D341Med (cell line): ENCODE measurements at places on chromosomes 2 and 18.
A peak's percentile ranks its signal among the peaks of the same experiment; 100 is the strongest.

DNA sequence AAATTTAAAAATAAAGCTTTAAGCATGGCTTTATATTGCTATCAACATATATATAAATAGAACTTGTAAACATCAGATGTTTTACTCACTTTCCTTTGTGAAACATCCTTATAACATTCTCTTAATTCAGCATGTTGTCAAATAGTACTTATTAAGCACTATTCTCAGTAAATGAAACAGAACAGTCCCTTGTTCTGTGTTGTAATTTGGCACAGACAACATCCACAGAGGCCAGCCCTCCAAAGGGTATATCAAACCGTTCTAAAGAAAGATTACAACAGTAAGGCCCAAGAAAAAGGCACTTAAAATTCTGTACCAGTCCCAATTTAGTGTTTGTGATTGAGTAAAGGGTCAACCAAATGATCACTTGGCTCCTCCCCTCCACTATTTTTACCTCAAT, 46.0 kb downstream of the GAREM1 start:
- DNase-seq, result no peak

GRCh38 chr2:173249661-173250641, 104.7 kb upstream of the CDCA7 start:
- no peak for DNase-seq

DNA sequence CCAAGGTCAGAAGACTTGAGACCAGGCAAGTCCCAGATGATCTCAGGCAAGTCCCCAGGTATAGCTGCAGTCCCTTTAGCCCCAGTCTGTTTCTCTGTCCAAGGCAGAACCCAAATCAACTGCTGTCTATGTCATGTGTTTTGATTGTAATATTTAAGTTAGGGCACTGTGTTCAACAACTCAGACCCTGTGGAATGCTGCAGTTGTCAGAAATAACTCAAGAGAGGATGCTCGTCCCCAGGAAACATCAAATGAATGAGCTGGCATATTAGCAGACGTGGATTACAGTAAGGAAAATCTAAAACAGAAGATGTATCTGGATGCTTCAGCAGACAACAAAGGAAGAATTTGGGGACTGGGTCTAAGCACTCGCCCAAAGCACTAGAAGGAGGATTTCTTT, 70.1 kb downstream of the BCL11A start:
- no peak for DNase-seq

- no peak for DNase-seq
These were observed 118.1 kb downstream of the ABCA12 start for GRCh38 chr2:215020283-215020682.

DNA sequence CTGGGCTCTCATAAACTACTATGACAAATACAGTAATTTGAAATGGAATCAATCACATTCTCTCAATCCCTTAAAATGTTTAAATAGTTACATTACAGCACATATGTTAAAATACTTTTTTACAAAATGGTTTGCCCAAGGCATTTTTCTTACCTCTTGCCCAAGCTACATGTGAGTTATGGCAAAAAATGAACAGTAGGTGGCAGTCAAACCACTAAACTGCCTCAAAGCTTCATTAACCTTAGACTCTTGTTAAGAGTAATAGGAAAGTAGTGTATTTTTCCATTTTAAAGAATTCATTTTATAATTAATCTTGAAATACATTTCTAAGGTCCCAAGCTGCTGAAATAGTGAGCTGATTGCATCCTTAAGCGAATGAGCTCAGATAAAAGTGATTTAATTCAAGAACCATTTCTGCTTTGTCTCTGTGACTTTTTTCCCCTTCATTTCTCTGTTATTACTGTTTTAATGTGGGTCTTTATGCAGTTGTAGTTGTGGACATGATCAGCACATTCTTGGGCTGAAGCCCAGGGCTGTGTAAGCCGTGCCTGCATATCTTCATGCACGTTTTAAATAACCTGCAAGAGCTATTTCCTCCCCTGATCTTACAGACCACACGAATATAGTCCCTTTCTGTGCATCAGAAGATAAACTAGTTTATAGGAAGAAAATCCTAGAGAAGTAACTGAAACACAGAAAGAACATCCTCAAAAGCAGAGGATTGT, 311.8 kb downstream of the LNPK start:
- DNase-seq, result no peak

- DNase-seq, result no peak
These were observed 11.2 kb upstream of the STAT1 start for GRCh38 chr2:191025135-191025534.

- no peak for DNase-seq
These were observed 65.1 kb downstream of the CAB39 start for GRCh38 chr2:230777721-230778120.

DNA sequence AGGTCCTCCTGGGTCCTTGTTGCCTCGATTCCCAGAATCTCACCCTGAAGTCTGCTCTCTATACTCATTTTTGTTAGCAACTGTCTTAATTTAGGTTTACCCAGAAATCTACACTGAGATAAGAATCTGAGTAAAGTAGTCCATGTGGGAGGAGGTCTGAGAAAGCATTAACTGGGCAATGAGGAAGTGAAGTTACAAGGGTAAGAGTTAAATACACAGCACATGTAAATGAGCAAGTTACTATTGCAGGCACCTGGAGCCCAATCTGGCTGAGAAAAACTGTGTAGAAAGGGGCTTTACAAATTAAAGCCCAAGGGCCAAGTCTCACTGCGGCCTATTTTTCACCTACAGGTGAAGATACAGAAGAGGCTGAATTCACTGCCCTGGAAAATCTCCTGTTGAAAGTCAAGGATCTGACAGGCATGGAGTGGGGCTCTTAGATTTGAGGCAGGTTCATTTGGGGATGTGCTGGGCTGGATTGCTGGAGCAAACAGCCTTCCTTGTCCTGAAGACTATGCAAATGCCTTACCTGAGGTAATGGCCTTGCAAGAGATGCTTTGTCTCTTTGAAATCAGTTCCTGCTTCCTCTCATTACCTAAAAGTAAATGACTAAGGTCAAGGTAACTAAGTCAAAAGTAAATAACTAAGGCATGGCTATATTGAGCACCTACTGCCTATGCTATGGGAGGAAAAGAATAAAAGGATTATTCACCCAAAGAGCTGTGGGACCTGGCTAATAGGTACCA, 84.4 kb upstream of the DYNAP start:
- no peak for DNase-seq

DNA sequence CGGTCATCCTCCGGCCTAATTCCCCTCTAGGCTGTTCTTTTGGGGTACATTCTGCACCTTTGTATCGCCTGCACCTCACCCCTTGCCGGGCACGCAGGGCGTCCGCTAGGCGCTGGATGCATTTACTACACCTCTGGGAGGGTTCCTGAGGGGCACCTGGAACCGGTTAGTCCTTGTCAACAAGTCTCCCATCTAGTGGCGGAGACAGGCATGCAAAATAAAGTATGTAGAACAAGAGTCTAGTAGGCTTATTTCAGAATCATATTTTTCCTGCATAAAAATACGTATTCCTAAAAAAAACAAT, 705 bp upstream of the TEX261 start:
- peak; percentile 57 for DNase-seq

DNA sequence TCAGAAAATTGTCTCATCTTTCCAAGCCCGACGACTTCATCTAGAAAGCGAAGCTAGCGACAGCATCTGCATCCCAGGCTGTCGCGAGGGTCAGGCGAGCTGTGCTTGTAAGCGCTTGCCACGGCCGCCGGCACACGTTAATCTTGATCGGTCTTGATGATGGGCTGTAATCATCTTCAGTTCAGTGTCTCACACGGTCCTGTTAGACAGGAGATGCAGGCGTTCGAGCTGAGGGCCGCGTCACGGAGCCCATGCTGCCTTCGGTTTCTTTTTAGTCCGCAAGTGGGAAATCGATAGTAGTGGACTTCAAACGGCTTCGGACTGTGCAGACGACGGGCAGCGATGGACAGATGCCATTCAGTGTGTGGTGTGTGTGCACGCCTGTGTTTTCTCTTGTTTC, 43.6 kb downstream of the ADI1 start:
- no peak for DNase-seq

DNA sequence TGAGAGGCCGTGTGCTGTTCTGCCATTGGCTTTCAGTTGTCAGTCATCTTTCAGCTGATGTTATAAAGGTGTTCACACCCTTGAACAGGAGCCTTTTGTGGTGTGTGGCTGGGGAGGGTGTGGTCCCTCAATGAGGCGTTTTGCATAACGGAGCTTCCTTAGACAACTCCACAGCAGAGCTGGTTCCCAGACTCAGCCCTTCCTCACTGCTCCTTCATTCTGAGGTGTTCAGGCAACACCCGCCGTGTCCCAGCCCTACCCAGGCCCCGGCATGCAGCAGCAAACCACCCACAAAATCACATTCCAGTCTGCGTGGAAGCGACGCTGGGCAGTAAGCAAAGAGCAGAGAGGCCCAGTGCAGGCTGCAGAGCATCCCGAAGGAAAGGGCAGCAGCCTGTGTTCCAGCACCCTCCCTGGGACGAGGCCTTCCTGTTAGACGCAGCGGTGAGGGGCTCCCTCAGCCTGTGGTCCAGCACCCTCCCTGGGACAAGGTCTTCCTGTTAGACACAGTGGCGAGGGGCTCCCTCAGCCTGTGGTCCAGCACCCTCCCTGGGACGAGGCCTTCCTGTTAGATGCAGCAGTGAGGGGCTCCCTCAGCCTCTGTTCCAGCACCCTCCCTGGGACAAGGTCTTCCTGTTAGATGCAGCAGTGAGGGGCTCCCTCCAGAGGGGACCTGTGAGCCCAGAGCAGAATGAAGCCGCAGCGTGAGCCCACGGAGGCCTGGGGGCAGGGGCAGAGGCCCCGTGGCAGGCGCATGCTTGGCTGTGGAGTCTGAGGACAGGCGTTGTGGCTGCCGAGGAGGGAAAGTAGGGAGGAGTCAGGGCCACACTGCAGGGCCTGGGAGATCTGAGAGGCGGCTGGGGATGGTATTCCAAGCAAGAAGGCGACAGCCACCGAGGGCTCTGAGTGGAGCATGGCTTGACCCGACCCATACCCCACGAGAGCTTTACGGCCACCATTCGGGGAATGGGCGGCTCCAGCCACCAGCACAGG, 201.8 kb upstream of the HDAC4 start:
- DNase-seq, result peak; percentile 7

- DNase-seq, result no peak
These were observed 91.8 kb downstream of the PLB1 start for GRCh38 chr2:28587526-28588291.

GRCh38 chr2:43065871-43066270, 160.5 kb downstream of the ZFP36L2 start:
- DNase-seq, result no peak

DNA sequence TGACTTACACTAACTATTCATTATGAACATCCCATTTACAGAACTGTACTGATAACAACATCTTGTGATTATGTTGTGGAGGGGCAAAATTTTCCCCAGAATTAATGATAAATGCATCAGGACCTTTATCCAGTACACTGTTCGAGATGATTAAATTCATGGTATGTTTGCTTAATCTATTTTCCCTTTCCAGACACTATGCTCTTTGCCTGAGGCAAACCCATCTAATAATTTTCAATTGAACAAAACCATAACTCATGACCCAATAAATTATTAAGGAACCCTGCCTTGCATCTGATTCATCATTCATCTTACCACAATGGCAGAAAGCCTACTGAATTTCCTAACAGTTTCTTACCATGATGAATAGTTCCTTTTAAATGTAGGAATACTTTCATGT, 385.0 kb downstream of the DSEL start:
- no peak for DNase-seq

DNA sequence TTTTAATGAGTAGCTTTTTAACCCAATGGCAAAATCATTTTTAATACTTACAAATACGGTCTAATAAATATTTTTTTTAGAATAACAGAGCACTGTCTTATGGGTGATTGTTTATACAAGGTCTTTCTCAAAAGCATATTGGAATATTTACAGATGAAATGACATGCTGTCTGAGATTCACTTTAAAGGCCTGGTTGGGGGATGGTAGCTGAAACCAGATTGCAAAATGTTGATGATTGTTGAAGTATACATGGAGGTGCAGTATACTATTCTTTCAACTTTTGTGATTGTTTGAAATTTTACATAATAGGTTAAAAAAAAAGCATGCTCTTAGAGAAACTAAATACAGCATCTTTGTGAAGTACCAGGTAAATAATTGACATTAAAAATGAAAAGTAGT, 111.2 kb downstream of the FMNL2 start:
- DNase-seq, result no peak

- DNase-seq, result no peak
These were observed 265.7 kb upstream of the NT5C1B start for GRCh38 chr2:18855027-18855426.

DNA sequence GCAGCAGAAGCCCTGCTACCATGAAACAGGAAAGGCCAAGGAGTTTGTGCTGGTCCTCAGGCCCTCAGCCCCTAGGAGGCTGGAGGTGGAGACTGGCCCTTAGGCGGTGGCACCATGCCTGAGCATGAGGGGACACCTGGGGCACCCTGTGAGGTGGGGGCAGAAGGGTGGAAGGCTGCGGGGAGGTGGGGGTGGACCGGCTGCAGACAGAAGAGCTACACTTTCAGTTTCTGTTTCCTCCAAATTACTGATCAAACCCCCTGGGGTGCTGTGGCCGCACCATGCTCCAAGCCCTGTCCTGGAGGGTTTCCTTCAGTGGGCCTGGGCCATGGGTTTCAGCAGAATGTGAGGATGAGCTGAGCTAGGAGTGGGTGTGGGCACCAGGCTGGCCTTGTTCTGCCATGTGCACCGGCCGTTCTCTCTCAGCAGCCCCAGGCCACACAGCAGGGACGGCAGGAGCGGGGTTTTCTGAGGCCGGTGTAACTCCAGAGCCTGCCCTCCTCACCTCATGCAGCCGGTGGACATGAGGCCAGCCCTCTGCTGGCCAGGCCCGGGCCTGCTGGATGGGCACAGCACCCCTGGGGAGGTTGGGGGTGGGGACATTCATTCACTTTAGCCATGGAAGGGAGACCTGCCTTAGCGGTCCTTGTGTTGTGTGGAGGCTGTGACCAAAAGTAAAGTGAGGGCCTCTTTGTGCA, 51.5 kb downstream of the PLEKHB2 start:
- no peak for DNase-seq

GRCh38 chr2:174125090-174125489, 123.2 kb downstream of the OLA1 start:
- no peak for DNase-seq

DNA sequence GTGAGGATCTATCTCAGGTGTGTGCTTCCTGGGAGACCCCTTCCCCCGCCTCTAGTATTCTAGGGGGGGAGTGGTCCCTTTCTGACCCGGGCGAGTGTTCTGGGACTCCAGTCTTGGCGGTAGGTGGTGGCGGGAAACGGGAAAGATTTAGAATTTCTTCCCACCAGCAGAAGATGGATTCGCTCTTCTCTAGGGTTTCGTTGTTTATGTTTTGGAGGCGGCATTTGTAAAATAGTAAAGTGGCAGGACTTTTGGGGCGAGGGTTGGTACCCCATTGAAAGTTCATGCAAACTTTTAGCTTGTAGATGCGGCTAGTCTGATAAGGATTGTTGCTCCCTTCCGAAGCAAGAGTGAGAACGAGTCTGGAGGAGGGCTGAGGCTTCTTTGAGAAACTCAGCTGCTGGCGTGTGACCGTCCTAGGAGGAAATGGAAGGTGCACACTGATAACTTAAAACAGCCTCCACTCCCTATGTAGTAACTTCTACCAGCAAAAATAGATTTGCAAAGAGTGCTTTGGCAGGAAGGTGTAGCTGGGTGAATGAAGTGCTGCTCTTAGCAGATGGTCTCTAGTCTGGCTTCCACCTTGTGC, 412 bp downstream of the GPD2 start:
- no peak for DNase-seq
